ENCODE measurements at places on chromosomes 1 and 21.

DNA sequence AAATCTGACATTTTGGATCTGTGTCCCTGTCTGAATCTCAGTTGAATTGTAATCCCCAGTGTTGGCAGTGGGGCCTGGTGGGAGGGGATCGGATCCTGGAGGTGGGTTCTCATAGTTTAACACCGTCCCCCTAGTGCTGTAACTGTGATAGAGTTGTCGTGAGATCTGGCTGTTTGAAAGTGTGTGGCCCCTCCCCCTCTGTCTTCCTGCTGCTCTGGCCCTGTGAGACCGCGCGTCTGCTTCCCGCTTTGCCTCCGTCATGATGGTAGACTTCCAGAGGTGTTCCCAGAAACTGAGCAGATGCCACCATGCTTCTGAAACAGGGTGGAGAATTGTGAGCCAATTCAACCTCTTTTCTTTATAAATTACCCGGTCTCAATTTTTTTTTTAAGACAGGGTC lies 25.0 kb downstream of the AGPAT3 start:
- DNase-seq: no peak

DNA sequence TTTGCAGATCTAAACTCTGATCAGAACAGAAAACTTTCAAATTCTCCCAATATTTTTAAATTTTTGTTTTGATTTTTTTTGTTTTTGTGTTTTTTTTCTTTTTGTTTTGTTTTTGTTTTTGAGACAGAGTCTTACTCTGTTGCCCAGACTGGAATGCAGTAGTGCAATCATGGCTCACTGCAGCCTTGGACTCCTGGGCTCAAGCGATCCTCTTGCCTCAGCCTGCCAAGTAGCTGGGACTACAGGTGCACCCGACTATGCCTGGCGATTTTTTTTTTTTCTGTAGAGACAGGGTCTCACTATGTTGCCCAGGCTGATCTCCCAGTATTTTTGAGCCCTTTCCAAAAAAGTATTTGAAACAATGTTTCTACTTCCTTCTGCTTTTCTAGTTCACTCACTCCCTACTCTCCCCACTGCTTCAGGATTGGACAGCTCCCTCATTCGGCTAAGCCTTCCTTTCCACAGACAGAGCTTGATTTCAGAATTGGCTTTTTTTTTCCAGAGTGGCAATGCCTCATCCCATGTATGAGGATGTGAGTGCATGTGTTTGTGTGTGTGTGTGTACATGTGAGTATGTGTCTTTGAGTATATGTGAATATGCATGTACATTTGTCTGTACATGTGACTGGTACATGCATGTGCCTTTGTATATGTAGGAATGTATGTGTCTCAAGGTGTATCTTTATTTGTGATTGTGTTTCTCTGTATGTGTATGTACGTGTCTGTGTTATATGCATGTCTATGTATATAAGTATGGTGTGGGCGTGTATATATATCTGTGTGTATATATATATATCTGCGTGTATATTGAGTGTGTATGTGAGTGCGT lies 11.9 kb downstream of the LHX4 start:
- DNase-seq: no peak

- no peak for DNase-seq
Measured at GRCh38 chr1:32742199-32742947, 39.8 kb upstream of the SYNC start.

GRCh38 chr21:45602106-45602505 lies 41.4 kb upstream of the PCBP3 start:
- DNase-seq: no peak

DNA sequence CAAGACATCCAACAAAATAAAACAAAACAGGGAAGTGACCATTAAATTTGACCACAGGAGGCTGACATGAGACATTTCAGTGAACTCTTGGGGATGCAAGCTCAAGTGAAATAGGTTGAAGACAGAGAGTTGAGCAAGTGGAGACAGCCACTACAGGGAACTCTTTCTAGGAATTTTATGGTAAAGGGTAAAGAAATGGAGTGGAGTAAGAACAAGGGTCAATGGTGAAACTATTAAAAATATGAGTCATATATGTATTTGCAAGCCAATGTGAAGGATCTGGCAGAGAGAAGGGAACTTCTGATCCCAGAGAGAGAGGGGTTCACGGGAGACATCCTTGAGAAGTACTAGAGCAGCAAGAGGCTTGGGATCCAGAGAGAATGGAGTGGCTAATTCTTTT lies 9.1 kb upstream of the TRABD2B start:
- no peak for DNase-seq

GRCh38 chr1:220810963-220811362 lies 24.2 kb downstream of the MTARC1 start:
- no peak for DNase-seq

GRCh38 chr1:104797982-104798381 lies 1048.3 kb downstream of the AMY1C start:
- no peak for DNase-seq
